Activated CD8-positive, alpha-beta memory T cell treated with anti-CD3 and anti-CD28 coated beads for 4 hours (primary cell): ENCODE measurements at places on chromosomes 7 and 10.

GRCh38 chr10:68560943-68561864, 1.1 kb downstream of the TET1 start:
- DNase-seq = no peak

DNA sequence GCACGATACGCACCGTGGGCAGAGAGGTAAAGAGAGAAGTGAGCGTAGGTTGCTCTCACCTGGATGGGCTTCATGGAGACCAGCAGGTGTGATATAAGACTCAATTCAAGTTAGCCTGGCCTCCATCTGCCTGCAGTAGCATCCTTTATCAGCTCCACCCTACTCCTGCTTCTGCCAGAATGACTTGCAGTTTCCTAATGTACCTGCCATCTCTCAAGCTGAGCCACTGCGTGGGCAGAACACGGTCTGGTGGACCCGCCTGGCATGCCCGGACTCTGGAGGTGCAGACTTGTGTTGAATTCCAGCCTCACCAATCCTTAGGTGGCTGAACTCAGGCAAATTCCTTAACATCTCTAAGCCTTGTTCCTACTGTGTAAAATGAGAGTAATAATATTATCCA, 64.3 kb downstream of the STEAP1B start:
- DNase-seq = no peak

DNA sequence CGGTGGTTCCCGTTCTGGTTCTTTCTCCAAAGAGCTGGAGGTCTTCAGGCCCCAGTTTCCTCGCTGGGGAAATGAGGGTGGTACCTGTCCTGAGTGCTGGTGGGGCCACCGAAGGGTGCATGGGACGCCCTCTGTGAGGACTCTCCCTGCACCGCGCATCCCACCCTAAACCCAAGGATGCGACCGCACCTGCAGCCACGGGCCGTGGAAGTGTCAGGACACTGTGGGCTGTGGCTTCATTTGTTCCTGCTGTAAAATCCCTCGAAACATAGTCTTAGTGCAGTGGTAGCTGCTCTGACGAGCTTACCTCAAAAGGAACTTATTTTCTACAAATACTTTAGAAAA, 84.1 kb downstream of the NKX6-2 start:
- DNase-seq = no peak

DNA sequence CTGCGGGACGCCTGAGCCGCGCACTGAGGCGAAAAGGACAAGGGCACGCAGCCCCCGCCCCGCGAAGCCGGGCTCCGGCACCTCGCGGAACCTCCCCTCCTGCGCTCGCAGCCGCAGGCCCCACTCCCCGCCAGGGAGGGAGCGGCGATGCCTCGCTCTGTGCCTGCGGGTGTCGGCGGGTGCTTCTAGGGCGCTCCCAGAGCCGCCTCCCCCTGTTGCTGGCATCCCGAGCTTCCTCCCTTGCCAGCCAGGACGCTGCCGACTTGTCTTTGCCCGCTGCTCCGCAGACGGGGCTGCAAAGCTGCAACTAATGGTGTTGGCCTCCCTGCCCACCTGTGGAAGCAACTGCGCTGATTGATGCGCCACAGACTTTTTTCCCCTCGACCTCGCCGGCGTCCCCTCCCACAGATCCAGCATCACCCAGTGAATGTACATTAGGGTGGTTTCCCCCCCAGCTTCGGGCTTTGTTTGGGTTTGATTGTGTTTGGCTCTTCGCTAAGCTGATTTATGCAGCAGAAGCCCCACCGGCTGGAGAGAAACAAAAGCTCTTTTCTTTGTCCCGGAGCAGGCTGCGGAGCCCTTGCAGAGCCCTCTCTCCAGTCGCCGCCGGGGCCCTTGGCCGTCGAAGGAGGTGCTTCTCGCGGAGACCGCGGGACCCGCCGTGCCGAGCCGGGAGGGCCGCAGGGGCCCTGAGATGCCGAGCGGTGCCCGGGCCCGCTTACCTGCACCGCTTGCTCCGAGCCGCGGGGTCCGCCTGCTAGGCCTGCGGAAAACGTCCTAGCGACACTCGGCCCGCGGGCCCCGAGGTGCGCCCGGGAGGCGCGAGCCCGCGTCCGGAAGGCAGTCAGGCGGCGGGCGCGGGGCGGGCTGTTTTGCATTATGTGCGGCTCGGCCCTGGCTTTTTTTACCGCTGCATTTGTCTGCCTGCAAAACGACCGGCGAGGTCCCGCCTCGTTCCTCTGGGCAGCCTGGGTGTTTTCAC, 519 bp downstream of the ITGB8 start:
- DNase-seq = no peak

DNA sequence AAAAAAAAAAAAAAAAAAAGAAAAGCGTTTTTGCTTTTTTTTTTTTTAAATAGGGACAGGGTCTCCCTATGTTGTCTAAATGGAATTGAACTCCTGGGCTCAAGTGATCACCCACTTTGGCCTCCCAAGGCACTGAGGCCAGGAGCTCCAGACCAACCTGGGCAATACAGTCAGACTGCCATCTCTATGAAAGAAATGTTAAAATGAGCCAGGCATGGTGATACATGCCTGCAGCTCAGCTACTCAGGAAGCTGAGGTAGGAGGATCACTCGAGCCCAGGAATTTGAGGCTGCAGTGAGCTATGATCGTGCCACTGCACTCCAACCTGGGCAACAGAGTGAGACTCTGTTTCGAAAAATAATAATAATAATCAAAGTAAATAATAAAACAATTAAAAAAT, 16.5 kb upstream of the LMTK2 start:
- DNase-seq = no peak

DNA sequence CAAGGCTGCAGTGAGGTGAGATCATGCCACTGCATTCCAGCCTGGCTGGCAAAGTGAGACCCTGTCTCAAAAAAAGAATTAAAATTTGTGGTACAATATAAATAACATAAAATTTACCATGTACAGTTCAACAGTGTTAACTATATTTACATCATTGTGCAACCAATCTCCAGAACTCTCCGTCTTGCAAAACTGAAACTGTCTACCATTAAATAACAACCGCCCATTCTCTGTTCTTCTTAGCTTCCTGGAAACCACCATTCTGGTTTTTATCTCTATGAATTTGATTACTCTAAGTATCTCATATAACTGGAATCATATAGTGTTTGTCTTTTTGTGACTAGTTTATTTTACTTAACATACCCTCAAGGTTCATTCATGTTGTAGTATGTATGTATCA, 167.6 kb downstream of the AUTS2 start:
- DNase-seq = no peak

DNA sequence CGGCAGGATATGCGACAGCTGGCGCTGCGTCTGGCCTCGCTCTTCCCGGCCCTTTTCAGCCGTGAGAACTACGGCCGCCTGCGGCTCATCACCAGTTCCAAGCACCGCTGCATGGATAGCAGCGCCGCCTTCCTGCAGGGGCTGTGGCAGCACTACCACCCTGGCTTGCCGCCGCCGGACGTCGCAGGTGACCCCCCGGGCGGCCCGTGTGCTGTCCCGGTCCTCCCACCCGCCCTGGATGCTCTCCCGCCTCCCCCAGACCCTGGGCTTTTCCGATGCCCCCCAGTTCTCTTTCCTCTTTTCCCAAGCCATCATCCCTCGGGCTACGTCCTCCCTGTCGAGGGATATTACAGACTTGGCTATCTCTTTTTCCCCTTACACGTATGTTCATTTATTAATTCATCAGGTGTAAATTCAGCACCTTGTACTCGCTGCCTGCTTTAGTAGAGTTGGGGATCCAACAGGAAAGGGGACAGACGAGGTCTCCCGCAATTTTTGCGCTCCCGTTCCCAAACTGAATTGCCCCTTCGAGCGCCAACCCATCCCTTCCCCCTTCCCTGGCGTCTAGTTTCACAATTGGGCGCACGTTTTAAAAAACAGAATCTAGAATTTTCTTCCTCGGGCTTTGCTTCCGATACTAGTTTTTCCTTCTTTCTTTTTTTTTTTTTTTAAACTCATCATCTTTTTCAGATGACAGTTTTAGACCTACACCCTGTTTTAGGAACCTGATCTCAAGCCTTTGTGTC, 846 bp downstream of the MINPP1 start:
- DNase-seq = no peak

DNA sequence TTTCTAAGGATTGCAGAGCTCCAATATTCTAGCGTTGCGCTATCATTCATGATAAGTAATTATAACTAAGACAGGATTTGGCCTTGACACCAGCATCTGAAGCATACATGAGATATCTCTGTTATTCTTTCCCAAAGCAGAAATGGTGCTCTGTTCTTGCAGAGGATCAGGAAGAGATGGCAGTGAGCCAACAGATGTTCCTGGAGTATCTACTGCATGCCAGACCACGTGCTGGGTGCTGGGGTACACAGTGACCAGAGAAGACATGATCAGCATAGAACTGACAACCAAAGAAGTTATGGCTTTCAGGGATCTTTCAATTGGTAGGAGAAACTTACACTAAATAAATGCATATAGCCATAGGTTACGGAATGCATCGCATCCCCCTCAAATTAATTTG, 63.7 kb upstream of the PLXNA4 start:
- DNase-seq = no peak

DNA sequence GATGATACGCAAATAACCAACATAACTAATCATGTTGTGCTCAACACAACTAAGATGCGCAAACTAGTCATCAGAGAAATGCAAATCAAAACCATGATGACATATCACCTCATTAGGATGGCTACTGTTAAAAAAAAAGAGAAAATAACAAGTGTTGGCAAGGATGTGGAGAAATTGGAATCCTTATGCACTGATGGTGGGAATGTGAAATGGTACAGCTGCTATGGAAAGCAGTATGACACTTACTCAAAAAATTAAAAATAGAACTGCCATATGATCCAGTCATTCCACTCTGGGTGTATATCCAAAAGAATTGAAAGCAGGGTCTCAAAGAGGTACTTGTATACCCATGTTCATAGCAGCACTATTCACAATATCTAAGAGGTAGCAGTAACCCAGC, 42.9 kb downstream of the SLIT1 start:
- DNase-seq = no peak

DNA sequence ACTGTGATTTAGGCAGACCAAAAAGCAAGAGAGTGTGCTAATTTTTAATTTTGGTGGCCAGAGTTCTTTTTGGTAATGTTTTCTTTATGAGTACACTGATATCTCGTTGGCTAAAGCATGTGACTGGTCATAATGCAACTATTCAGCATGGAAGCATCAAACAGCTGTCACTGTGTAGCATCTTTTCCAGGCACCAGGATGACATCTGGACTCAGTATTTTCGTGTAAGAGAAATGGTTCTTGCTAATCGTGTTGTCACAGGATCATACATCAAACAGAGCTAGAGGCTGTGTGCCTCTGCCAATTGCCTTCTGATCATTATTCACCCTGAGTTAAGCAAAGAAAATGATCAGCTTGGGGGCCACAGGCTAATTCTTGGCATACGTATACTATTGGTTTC, 118.9 kb downstream of the SND1 start:
- DNase-seq = no peak

GRCh38 chr7:139885511-139885910, 56.4 kb downstream of the TBXAS1 start:
- no peak for DNase-seq

DNA sequence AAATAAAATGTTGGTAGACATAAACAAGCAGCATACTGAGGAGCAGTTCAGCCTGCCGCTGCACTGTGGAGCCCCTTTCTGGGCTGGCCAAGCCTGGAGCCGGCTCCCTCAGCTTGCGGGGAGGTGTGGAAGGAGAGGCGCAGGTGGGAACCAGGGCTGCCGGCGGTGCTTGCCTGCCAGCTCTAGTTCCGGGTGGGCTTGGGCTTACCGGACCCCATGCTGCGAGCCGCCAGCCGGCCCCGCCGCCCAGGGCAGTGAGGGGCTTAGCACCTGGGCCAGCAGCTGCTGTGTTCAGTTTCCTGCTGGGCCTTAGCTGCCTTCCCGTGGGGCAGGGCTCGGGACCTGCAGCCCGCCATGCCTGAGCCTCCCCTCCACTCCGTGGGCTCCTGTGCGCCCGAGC, 672.9 kb upstream of the POM121L12 start:
- no peak for DNase-seq

- no peak for DNase-seq
These were observed 428.3 kb downstream of the TNS3 start for GRCh38 chr7:47153576-47153975.

DNA sequence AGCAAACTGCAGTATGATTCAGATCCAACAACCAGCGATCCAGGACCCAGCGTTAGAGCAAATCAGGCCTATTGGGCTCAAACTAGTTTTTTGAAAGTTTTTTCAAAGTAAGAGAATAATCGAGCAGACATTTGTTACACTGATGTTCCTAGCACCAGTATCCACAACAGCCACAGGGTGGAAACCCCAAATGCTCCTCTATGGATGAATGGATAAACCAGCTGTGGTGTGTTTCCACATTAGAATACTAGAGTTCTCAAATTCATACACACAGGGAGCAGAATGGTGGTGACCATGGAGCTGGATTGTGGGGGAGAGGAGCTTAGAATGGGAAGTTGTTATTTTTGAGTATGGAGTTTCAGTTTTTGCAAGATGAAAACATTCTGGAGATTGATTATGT, 60.7 kb downstream of the PDIA4 start:
- no peak for DNase-seq

- DNase-seq = no peak
These were observed at the start of gene ACHE for GRCh38 chr7:100895701-100895955. Gene ACHE, minus strand, starts transcription at chr7:100895888. Its CDS starts 1,656 bp downstream, at chr7:100894232.
